ENCODE measurements at places on chromosomes 1 and 21. TPM values are rescaled to one million over a fixed set of nuclear protein-coding genes. Genes with fewer than 3 reads are reported as not detected.

The C4BPA gene
- 0.52 TPM for total RNA-seq

The OR4F16 gene
- total RNA-seq = not detected

The HMGN1 gene
- total RNA-seq = 170 TPM

The LRRC71 gene
- total RNA-seq = 0.14 TPM

The OR10J1 gene
- not detected for total RNA-seq

The XKR8 gene
- 4.3 TPM for total RNA-seq

The LAMC2 gene
- 24.4 TPM for total RNA-seq

The RNF186 gene
- not detected for total RNA-seq

The S100A6 gene
- 3,480 TPM for total RNA-seq

The LHX8 gene
- 0.91 TPM for total RNA-seq

The SKI gene
- 28.5 TPM for total RNA-seq
